ENCODE measurements at places on chromosomes 7 and 10.

GRCh38 chr10:105041956-105042355, 400.9 kb downstream of the SORCS3 start:
- no peak for DNase-seq

GRCh38 chr7:147547252-147547897, 1043.2 kb upstream of the C7orf33 start:
- no peak for DNase-seq

DNA sequence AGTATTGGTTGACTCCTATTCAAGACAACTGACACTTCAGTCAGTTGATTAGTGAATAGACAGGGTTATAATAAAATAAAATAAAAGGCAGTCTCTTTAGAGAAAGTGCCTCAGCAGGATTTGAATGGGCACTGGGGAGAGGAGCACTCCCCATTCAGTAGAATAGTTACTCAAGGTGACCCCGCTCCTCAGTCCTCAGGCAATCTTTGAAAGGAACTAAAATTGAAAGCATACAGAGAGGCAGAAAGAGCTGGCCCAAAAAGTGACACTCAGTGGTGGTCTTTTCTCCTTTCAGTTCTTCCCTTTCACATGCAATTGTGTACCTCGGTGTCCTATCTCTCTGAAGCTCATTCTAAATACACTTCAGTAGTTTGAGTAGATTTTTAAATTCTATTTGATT, 47.4 kb upstream of the MACC1 start:
- no peak for DNase-seq

- no peak for DNase-seq
Measured at GRCh38 chr10:124032971-124033886, 60.2 kb downstream of the CHST15 start.

- no peak for DNase-seq
Measured at GRCh38 chr7:30965372-30965771, 1.6 kb downstream of the GHRHR start.

- DNase-seq: no peak
Measured at GRCh38 chr7:118502235-118502634, 277.7 kb downstream of the ANKRD7 start.

GRCh38 chr10:24958091-24958720, 5.8 kb upstream of the PRTFDC1 start:
- DNase-seq: no peak

- DNase-seq: no peak
Measured at GRCh38 chr7:16589881-16590280, 55.7 kb downstream of the ANKMY2 start.

DNA sequence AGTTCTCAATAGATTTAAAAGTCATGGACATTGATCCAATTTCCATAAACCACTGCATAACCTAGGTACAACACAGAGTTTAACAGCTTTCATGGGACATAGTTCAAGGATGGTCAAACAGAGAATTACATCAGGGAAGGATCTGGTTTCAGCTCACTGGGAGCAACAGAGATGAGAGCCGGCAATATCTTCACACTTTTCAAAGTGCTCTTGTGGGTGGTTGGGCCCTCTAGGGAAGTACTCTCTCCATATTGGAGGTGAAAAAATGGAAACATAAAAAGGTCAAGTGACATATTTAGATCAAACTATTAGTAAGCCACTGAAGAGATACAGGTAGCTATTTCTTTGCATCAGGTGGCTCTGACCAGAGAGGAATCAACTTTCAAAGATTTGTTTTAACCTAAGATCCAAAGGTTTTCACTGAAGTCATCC, 61.8 kb upstream of the LRRN3 start:
- DNase-seq: no peak

GRCh38 chr7:106216517-106216922, 68.3 kb downstream of the NAMPT start:
- peak; percentile 95 for DNase-seq

DNA sequence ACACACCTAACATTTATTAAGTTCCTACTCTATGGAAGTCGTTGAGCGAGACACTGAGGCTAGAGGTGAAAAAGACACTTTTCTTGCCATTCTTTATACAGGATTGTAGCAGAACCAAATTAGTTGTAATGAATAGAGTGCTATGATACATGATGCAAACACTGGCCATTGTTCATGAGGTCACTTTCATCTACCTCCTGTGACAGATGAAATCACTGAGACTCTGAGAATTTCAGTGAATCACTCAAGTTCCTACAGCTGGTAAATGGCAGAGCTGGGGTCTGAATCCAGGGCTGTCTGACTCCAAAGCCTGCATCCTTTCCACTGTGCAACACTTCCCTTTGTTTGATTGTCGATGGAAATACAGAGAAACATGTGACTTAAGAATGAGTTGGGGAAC, 657.6 kb downstream of the LRMDA start:
- no peak for DNase-seq

- DNase-seq: no peak
Measured at GRCh38 chr10:77940627-77941026, 14.1 kb upstream of the DLG5 start.

DNA sequence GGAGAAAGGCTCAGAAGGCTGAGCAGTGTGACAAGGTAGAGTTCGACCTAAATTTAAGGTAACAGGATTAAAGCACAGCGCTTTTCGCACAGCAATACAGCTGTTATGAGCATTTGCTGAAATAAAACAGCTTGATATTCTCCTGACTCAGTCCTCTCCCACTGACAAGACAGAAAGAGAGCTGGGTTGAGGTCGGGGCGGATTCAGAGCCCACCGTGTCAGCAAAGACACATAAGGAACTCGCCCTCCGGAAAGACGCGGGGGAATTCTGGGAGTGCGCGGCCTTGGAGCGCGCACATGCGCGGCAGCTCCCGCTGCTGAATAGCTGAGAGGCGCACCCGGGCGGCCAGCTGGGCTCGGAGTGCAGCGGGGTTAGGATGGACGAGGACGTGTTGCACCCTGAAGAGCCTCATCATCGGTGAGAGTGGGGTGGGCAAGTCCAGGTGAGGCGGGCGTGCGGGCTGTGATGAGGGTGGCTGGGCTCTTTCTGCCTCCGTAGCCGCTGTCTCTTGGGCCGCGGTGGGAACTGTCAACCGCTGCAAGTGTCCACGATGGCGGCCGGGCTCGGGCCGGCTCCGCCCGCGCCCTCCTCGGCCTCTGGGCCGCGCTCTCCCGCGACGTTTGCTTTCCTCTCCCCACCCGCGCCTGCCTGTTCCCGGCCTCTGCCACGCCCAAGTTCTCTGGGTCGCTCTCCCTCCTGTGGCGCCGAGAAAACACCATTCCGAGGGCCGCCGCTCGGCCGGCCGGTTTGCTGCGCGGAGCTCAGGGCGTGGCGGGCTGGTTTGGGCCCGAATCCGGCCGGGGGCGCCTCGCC, 120.6 kb downstream of the LYZL1 start:
- no peak for DNase-seq

DNA sequence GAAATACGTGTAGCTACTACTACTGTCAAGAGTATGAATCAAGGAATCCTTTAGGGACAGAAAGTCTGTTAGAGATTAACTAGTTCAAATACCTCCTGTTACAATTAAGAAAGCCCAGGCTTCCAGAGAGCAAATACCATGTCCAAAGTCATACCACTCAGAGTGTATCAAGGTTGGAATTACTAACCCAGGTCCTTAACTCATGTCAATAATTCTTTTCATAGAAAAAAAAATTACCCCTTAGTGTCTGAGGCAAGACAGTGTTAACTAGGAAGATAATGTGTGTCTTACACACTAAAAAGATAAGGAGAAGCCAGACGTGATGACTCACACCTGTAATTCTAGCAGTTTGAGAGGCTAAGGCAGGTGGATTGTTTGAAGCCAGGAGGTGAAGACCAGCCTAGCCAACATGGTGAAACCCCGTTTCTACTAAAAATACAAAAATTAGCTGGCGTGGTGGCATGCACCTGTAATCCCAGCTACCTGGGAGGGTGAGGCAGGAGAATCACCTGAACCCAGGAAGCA, 423.4 kb downstream of the SORCS1 start:
- DNase-seq: no peak

GRCh38 chr7:134593530-134594392, 44.9 kb downstream of the AKR1B15 start:
- no peak for DNase-seq

DNA sequence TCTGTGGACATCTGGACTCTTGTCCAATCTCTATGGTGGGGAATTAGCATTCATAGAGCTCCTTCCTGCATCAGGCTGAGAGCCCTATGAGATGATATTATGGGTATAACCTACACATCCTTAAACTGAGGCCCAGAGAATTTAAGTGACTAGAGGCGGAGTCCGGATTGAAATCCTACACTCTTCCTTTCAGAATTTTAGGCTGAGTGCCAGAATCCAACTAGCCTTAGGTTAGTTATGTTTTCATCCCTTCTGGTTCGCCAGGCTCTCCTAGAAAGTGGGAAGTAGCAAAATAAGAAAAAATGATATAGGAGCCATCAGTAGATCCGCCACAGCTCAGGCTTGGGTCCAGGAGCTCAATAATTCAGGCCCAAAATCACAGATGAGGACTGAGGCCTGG, 212.5 kb downstream of the GLI3 start:
- DNase-seq: no peak

DNA sequence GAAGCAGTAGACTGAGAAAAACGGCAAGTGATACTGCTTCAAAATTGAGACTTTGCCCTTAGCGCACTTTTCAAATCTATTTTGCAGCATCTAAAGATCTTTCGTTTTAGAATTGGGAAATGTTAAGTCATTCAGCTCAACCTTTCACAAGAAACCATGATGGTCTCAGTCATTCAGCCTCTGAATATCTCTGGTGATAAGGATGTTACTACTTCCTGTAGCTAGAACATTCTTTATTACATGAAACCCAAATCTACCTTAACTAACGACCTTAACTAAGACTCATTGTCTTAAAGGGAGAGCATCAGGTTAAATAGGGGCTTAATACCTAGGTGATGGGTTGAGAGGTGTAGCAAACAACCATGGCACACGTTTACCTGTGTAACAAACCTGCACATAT, 26.4 kb upstream of the AKR1B10 start:
- DNase-seq: no peak

DNA sequence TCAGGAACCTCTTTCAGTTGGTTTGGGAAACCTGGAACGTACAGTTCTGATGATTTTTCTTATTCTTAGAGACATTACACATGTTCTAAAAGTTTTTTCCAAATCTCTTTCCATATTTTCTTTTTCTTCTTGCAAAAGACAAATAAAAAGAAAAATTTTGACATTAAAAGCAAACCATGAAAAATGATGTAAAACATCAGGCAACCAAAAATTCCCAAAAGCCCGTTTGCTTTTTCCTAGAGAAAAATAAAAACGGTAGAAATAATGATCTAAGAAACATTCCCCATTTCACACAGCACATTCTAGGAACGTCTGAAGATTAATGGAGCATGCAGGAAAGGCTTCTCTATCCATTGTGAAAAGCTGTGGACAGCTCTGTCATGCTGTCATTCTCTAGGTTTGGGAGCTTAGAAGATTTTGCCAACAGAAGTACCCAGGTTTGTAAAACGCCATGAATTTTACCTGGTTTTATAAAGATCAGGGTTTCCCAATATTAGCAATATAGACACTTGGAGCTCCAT, 11.2 kb upstream of the PRTFDC1 start:
- DNase-seq: no peak

DNA sequence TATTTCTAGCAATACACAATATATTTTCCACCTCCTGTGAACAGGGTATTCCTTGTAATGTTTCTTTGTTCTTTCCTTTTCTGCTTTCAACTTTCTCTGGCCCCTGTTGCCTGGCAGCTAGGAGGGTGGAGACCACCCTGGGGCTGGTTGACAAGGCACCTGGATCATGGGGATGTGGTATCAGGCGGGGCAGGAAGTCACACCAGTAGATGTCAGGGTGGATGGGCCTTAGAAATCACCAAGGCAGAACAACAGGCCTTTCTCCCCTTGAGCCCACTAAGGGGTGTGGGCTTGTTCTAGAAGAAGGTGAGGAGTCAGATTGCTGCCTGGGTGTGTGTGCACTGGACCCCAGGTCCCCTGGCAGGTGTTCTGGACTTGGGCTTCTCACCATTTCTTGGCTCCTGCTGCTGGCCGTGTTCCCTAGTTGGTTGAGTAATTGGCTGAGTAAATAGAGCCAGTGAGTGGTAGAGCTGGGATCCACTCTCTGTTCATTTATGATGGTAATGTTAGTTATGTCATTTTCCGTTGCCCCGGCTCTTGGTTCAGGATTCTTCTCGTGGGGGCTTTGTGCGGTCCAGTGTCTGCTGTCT, 24.9 kb downstream of the ZNF783 start:
- DNase-seq: no peak

DNA sequence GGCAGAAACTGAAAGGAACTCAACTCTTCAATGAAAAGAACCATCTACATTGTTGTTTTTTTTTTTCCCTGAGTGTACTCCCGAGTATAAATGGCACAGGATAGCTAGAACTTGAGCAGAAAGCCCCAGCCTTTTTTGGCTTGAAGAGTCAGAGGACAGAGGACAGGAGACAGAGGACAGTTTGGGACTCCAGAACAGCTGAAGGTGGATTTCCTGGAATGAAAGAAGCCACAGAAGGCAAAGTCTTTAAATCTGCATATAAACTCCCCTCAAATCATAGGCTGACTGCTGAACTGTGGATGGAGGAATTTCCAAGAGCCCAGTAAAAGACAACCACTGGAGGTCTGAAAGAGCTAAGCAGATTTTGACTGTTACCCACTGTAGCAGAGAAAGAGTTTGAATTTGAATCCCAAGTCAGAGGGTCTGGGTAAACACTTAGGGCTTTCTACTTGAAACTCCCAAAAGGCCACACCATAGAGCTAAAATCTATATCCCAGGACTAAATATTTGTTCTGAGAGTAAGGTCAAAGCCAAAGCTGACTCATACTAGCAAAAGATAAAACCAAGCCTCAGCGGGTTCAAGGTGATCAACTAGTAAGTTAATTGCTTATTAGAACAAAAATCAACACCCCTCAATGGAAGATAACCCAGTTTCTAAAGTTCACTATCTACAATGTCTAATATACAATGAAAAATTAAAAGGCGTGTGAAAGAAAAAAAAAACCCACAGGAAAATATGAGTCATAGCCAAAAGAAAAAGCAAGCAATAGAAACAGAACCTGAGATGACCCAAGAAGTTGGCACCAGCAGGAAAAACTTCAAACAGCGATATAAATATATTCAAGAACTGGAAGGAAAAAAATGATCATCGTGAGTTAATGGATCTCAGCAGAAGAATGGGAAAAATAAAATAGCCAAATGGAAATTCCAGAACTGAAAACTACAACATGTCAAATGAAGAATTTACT, 1.8 kb upstream of the OPN1SW start:
- no peak for DNase-seq
